ENCODE measurements at places on chromosomes 12 and 14.

- no peak for DNase-seq
Observed at GRCh38 chr14:68364792-68365192, 428.1 kb downstream of the ZFP36L1 start.

DNA sequence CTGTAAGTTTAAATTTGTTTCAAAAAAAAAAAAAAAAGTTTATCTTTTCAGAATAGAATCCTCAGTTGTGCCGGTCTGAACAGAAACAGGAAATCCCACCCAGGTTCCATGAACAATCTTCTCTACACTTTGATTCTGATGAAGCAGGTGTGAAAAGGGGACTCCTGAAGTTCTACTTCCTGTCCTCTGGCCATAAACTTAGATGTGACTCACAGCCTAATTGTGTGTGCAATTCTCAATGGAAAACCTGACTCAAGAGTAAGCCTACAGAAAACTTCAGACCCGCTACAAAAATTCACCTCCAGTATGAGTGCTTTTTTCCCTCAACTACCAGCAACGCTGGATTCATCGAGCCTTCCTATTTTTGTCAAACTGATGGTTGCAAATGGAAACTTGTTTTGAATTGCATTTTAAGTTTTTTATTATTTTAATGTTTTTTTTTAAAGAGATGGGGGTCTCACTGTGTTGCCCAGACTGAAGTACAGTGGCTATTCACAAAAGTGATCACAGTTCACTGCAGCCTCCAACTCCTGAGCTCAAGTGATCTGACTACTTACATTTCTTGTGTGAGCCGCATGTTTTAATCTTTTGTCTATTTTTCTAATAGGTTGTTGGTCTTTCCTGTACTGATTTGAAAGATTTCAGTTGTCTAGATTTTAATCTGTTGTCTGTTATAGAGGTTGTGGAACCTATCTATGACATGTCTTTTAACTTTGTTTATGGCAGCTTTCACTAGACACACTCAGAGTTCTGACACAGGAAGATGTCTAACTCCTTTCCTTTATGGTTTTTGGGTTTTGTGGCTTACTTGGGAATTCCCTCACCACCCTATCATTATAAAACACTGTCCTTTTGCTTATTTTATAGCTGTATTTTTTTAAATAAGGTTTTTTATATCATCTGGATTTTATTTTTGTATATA is 37.6 kb downstream of the ATG14 start:
- DNase-seq = peak; percentile 47

- DNase-seq = no peak
Observed at GRCh38 chr14:74848768-74849167, 27.2 kb downstream of the PROX2 start.

DNA sequence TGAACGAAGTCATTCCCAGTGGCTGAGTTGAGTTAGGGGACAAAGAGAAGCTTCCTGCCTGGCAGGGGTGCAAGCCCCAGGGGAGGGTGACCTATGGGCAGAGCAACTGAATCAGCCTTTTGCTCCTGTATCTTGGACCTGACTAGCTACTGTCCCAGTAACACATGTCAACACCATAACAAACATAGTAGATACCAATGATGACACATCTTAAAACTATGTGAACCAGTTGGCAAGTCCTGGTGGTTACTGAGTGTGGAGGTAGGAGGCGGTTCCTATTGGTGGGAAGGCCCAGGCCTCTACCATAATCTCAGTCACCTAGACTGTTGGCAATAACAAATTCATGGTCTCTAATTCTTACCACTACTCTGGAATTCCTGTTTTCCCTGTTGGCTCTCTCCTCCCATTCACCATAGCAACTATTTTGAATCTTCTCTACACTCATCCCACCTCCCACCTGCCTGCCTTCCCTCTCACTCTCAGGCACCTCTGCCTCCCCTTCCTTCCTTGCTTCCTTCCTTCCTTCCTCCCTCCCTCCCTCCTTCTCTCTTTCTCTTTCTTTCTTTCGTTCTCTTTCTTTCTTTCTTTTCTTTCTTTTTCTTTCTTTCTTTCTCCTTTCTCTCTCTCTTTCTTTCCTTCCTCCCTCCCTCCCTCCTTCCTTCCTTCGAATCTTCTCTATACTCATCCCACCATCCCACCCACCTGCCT is 8.1 kb upstream of the P2RX7 start:
- peak; percentile 64 for DNase-seq

GRCh38 chr12:107007411-107007810 is 20.5 kb upstream of the MTERF2 start:
- no peak for DNase-seq

DNA sequence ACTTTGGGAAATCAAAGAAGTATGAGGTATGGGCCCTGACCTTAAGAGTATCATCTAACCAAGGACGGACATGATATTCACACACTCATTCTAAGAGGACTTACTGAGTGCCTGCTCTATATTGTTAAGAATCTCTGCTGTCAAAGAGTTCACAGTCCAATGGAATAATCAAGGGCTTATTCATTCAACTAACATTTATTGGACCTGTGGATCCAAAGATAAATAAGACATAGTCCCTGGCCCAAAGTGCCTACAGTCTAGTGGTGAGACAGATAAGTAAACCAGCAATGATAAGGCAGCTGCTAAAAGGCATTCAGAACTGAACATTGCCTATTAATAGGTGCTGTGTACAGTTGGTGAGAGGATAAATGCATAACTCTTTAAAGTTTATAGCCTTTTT is 11.0 kb downstream of the WDR20 start:
- no peak for DNase-seq

GRCh38 chr12:116820064-116820656 is 61.1 kb downstream of the HRK start:
- no peak for DNase-seq

- no peak for DNase-seq
Observed at GRCh38 chr12:11822081-11822834, 172.8 kb downstream of the ETV6 start.

DNA sequence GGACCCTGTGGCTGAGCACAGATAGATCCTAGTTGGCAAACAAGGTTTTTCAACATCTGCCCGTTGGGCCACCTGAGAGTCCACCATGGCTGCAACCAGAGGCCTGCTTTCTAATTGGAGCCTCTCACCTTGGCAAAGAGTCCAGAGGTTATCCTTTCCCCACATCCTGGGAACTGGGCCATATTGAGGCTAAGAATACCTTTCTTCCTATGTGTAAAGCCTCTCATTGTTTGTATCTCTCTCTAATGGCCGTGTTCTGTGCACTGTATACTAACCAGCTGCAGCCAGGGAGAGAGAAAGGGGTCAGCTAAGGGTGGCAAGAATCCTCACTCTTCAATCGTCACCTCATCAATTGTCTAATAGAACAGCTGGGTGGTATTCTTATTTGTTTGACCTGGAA is 79.1 kb upstream of the ST8SIA1 start:
- no peak for DNase-seq

DNA sequence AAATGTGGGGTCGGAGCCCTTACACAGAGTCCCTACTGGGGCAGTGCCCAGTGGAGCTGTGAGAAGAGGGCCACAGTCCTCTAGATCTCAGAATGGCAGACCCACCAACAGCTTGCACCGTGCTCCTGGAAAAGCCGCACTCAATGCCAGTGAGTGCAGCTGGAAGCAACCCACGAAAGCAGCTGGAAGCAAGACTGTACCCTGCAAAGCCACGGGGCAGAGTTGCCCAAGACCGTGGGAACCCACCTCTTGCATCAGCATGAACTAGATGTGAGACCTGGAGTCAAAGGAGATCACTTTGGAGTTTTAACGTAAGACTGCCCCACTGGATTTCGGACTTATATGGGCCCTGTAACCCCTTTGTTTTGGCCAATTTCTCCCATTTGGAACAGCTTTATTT is 12.3 kb downstream of the GTF2A1 start:
- no peak for DNase-seq

GRCh38 chr14:104321088-104321801 is 182.9 kb downstream of the KIF26A start:
- DNase-seq = no peak

- DNase-seq = no peak
Observed at GRCh38 chr12:25996677-25997076, 38.2 kb downstream of the RASSF8 start.

DNA sequence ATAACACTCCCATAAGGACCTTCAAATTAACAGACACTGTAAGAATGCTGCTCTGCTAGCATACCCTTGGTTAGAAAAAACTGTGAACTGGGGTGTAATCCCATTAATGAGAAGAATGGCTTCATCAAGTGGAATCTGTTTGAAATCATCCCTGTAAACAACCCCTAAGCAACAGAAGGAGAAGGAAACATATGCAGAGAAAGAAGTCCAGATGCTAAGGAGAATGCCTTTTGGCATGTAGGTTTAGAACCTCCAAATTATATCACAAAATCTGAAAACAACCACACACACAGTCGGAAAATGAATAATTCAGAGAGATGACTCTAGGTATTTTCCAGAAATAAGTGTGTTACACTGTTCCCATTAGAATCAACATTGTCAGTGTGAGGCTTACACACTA is 140.2 kb downstream of the NUAK1 start:
- no peak for DNase-seq

DNA sequence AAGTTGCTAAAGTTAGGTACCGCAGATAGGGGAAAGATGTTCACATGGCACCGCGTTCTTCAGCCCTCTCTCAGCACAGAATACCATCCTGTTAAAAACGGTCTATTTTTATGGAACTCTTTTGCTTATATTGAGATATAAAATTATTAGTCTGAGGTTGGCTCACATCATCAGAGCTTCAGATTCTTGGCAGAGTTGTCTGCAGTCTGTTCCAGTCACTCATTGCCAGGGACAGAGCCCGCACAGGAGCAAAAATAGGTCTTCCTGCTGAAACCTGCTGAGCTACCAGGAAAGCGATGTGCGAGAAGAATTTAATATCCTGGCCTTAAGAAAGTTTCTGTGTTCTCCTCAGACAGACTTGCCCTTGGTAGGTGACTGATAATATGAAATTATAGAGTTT is 249.8 kb downstream of the VRK1 start:
- no peak for DNase-seq

DNA sequence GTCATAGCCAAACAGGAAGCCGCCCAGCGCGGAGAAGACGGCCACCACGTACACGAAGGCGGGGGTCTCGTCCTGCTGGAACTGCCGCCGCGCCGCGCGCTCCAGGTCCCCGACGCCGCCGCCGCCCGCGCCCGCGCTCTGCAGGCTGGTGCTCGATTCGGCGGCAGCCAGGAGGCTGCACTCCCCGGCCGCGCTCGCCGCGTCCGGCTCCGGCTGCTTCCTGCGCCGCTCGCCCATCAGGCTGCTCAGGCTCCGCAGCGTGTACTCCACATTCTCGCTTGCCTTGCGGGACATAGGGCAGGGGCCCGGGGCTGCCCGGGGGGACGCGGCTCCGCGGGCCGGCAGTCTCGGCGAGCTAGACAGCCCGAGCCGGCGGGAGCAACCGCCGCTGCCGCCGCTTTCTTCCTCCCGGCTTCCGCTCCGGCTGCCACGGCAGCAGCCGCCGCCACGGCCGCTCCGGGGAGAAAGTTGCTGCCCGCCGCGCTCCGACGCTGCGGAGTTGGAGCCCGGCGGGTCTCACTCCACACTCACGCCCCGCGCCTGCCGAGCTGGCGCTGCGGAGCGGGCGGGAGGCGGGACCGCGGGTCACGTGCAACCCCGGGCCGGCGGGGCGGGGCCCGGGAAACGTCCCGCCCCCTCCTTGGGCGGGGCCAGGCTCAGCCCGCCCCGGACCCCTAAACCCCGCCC is at the start of gene SLC2A13:
Gene SLC2A13, minus strand, starts transcription at position 567 of the 687 bp plus-strand sequence. Its CDS starts 273 bp downstream, at position 294.
- DNase-seq = peak; percentile 61

DNA sequence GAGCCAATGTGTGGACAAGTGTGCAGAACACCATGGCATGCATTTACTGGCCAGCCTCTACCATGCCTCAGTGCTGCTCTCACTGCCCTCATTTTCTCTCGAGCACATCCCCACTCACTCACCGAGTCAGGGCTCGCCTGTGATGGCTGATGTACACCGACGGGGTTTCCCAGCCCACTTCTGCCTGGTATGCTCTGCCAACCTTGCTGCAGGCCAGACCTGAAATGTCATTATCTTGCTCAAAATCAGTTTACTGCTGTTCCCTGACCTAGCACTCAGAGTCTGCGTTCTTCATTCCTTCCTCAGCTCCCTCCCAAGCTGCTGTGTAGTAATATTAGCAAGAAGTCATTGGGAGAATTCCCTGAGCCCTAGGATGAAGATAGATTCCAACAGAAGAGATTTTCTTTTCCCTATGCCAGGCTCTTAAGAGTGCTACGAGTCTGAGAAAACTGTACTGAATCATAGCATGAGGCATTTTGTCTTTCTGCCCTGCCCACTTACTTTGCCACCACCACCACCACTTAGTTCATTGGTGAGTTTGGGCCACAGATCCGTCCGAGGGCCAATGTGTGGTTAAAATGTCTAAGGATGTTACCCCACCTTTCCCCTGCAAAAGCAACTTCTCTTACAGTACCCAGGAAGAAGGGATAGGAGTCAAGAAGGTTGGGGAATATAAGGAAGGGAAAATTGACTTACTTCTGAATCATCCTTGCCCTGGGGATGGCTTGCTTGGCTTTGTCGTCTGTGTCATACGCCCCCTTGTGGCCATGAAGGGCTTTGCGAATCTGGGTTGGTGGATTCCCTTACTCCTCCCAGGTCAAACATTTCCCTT is 51.0 kb downstream of the BMAL2 start:
- DNase-seq = peak; percentile 79
